NB4 (cell line): ENCODE measurements at places on chromosomes 1 and 21.
A peak's percentile ranks its signal among the peaks of the same experiment; 100 is the strongest.

GRCh38 chr1:200153277-200154055 lies 126.0 kb downstream of the NR5A2 start:
- peak; percentile 19 for DNase-seq

- no peak for DNase-seq
Measured at GRCh38 chr1:174358786-174359453, 88.8 kb upstream of the GPR52 start.

GRCh38 chr1:10617318-10617717 lies 142.6 kb downstream of the PEX14 start:
- DNase-seq, result no peak

GRCh38 chr1:54378157-54378873 lies 27.9 kb downstream of the SSBP3 start:
- no peak for DNase-seq

GRCh38 chr1:108011295-108011694 lies 46.3 kb upstream of the VAV3 start:
- DNase-seq, result no peak

DNA sequence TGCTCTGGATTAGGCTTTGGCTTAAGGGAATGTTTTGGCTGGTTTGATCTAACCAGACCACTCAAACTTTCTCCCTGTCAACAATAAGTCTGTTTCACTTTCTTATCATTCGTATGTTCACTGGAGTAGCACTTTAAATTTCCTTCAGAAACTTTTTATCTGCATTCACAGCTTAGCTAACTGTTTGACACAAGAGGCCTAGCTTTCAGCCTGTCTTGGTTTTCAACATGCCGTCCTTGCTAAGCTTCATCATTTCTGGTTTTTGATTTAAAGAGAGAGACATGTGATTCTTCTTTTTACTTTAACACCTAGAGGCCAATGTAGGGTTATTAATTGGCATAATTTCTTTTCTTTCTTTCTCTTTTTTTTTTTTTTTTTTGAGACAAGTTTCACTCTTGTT lies 14.9 kb upstream of the CYB5R1 start:
- no peak for DNase-seq

DNA sequence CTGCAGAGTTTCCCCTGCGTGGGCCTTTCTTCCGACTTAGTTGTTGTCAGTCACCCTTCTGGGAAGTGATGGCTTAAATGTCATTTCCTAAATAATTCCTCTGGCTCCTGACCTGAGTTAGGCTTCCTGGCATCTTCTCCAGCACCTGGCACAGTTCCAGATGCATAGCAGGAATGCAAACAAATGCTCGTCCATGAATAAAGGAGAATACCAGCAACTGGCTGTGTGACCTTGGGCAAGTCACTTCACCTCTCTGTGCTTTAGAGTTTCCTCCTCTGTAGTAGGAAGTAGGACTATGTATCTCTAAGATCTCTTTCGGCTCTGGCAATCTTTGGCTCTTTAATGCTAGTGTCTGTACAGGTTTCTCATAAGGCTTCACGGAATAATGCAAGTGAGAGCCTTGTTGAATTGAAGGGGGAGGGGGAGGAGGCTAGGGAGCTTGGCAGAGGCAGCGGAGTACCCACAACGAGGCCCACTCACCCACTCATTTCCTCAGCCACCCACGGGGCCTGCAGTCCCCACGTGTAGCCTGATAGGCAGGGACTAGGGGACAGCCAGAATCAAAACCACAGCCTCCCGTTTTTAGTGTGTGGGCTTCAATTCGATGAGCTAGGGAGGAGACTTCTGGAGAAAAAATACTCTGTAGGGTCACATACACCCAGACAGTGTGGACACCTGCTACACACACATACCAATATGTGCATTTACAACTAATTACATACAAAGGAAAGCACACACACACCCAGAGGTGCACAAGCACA lies 48.1 kb downstream of the TENT5C start:
- DNase-seq, result no peak

DNA sequence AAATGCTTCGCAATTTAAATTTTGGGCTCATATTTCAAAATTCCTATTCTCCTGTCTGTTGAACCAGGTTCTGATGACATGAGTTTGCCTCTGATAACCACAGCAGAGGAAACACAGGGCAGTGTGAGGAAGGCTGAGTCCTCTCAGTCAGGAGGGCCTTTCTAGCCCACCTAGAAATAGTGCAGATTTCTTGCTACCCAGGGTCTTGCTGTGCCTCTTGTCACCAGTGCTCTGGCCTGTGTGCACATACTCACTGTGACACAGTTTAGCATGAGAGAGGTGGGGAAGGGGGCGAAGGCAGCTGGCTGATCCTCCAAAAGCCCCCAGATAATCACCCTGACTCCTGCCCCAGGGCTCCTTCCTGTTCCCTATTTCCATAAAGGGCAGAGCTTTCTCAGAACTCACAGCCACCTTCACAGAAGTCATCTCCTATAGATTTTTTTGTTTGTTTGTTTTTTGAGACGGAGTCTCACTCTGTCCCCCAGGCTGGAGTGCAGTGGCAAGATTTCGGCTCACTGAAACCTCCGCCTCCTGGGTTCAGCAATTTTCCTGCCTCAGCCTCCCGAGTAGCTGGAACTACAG lies 23.7 kb downstream of the ERRFI1 start:
- DNase-seq, result no peak

DNA sequence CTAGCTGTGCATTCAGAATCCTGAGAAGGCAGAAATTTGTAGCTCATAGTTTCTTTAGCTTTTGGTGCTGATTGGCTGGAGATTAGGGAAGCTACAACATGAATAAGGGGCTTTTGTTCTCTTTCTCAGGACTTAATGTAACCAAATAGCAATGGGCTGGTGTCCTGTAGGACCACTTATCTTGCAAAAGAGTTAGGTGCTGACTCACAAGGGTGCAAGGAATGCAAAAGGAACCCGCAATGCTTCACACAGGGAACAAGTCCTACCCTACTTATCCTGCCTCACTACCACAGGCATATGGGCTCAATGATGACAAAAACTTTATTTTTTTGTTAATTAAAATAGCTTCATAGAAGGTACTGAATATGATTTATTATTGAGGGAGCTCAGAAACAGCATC lies 541.5 kb downstream of the AMY1C start:
- DNase-seq, result no peak

GRCh38 chr1:15187175-15188129 lies 33.9 kb downstream of the TMEM51 start:
- DNase-seq, result no peak

GRCh38 chr1:210233495-210234328 lies 1.1 kb downstream of the SERTAD4 start:
- peak; percentile 38 for DNase-seq

- no peak for DNase-seq
Measured at GRCh38 chr1:116857092-116857491, 52.6 kb upstream of the PTGFRN start.

GRCh38 chr1:207659545-207660153 lies 14.7 kb downstream of the CR1L start:
- no peak for DNase-seq

DNA sequence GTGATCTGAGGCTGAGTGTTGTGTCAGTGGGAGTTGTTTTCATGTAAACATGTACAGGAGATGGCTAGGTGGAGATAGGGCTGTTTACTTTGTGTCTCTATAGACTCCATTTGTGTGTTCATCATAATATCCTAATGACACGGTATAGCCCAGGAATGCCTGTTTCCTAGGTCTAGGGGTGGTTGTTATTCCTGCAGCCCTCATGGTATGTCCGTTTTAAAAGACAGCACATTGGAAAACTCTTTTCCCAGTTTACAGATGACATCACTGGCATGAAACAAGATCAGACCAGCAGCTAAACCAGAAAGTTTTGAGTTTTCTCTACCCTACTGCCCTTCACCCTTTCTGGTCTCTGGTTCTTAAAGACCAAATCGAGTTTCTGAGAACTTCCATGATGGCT lies 227.3 kb upstream of the TMEM51 start:
- DNase-seq, result no peak

GRCh38 chr21:41611966-41612606 lies 104.1 kb upstream of the TMPRSS2 start:
- DNase-seq, result peak; percentile 29

DNA sequence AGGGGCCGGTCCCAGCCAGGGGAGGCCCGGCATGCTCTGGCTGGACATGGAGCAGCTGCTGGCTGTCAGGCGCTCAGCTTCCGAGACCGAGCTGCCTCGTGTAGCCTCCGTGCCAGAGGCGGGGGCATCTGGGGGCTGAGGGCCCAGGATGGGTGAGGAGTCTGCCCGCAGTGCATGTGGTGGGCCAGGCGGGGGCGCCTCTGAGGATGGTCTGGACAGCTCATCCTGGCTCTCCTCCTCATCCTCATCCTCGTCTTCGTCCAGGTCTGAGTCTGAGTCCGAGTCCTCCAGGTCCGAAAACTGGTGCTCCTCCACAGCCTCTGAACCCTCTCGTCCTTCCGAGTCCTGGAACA lies 28.9 kb upstream of the EDN2 start:
- no peak for DNase-seq

DNA sequence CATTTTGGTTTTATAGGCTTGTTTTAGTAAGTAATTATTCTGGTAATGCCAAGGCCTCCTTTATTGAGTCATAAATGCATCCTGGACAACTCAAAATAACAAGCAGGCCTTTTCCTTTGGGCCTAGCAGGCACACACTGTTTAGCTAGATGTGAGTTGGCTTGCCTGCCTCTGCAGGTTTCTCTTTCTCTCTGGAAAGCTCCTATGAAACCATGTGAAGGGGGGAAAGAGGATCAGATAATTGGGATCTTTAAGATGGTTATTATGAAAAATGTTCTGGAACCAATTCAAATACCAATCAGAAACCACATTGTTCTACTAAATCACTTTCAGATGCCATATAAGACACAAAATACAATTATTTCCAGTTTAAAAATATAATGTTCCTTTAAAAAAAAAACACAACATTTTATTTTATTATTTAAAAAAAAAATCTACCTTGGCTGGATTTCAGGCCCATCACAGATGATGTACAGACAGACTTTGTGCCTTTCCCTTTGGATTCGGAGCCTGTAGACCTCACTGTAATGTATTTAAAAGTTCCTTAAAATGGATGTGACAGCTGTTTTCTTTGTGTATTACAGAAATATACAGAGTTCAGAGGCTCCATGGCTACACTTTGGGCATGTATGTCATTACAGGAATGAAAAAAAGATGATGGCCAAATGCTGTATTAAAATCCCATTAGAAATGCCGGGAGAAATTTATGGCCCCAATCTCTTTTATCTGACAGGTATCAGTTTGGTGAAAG lies 80.2 kb downstream of the NTMT2 start:
- DNase-seq, result no peak

- no peak for DNase-seq
Measured at GRCh38 chr1:74195339-74195738, 2.6 kb downstream of the LRRIQ3 start.

- DNase-seq, result no peak
Measured at GRCh38 chr1:21143752-21144151, 32.9 kb downstream of the EIF4G3 start.

- DNase-seq, result peak; percentile 45
Measured at GRCh38 chr1:227947676-227948492, at the start of gene WNT9A. Gene WNT9A (minus strand): TSS chr1:227947932. CDS start chr1:227947887, 45 bp downstream.

- DNase-seq, result no peak
Measured at GRCh38 chr1:41689139-41689538, 204.7 kb upstream of the EDN2 start.

DNA sequence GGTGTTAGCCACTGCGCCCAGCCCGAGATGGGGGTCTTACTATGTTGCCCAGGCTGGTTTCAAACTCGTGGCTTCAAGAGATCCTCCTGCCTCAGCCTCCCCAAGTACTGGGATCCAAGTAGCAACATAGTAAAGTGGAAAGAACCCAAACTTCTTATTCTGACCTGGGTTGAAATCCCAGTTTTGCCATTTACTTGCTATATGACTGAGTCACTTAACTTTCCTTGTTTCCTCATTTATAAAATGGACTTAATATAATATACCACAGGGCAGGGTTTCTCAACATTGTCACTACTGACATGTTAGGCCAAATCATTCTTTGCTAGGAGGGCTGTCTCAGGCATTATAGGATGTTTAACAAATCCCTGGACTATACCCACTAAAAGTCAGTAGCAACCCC lies 6.7 kb downstream of the PFDN2 start:
- no peak for DNase-seq

- no peak for DNase-seq
Measured at GRCh38 chr1:190975827-190976226, 498.2 kb upstream of the BRINP3 start.

DNA sequence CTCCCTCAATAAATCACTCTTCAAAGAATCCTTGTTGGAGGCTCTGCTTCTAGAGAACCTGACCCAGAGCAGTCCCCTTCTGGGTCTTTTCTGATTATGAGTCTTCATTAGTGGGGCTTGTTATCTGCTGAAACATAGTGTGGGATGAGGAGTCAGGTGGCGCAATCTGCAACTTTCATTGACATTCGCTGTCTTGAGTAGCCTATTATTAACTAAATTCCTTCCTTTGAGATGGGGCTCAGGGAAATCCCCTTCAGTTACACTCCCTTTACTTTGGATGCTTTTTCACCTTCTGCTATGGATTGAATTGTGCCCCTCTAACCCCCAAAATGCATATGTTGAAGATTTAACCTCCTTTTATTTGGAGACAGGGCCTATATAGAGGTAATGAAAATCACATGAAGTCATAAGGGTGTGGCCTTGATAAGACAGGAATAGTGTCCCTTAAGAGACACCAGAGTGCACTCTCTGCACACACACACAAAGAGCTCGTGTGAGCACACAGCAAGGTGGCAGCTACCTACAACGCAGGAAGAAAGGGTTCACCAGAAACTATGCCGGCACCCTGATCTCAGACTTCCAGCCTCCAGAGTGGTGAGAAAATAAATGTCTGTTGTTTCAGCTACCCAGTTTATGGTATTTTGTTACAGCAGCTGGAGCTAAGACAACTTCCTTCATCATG lies 19.5 kb downstream of the DIO1 start:
- DNase-seq, result no peak

- DNase-seq, result no peak
Measured at GRCh38 chr1:37107153-37107907, 73.0 kb upstream of the GRIK3 start.

- DNase-seq, result no peak
Measured at GRCh38 chr1:54888080-54888733, 1.2 kb upstream of the DHCR24 start.

DNA sequence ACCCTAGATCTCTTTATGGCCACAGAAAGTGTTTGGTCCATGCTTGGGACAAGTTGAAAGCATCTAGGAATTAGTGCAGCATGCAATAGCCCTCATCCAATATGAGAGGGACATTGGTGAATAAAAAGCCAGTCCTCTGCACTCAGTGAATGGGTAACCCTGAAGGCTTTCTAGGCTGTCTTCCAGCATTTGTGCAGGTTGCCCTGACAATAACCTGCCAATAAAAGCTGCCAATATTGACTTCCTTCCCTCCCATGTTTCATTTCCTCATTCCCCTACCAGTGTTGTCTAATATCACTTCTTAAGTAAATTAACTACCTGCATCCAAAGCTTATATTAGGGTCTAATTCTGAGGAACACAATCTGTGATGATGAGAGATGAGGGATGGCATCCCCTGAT lies 563.6 kb upstream of the NEGR1 start:
- DNase-seq, result no peak

GRCh38 chr21:42093991-42094421 lies 22.9 kb downstream of the UMODL1 start:
- no peak for DNase-seq
